Panc1 (cell line): ENCODE measurements at places on chromosomes 7 and 10.

GRCh38 chr7:75599244-75599781 is 107.2 kb downstream of the SPDYE5 start:
- H3K4me1 ChIP-seq, result peaks cover 16% of the 10 kb centered on the region
- H3K27ac ChIP-seq, result no peak overlapping the region
- H3K4me3 ChIP-seq, result no peak overlapping the region
- H3K36me3 ChIP-seq, result no peaks in the 10 kb centered on the region
- DNase-seq, result no peak

DNA sequence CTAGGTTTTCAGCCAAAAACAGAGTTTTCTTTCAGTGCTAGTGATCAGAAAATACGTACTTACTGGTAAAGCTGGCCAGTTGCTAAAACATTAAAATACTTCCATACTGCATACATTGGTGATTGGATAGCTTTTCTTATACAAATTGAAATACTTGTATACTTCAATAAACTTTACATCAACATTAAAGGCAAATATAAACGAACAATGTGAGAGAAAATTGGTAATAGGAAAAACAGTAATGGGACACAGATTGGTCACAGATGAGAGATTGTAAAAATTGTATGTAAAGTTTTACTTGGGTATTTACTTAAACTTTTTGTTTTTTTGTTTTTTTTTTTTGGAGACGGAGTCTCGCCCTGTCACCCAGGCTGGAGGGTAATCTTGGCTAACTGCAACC is 391.7 kb downstream of the TFEC start:
- no peaks in the 10 kb centered on the region for H3K4me1 ChIP-seq
- H3K27ac ChIP-seq, result no peak overlapping the region
- H3K4me3 ChIP-seq, result no peak overlapping the region
- no peaks in the 10 kb centered on the region; the same call in 1 of the 2 replicates for H3K27me3 ChIP-seq
- H3K36me3 ChIP-seq, result no peaks in the 10 kb centered on the region; the same call in 1 of the 2 replicates

GRCh38 chr10:59234194-59234593 is 57.8 kb downstream of the PHYHIPL start:
- no peak for DNase-seq
- H3K27ac ChIP-seq, result no peak overlapping the region
- H3K4me1 ChIP-seq, result no peaks in the 10 kb centered on the region
- no peak overlapping the region for H3K4me3 ChIP-seq

DNA sequence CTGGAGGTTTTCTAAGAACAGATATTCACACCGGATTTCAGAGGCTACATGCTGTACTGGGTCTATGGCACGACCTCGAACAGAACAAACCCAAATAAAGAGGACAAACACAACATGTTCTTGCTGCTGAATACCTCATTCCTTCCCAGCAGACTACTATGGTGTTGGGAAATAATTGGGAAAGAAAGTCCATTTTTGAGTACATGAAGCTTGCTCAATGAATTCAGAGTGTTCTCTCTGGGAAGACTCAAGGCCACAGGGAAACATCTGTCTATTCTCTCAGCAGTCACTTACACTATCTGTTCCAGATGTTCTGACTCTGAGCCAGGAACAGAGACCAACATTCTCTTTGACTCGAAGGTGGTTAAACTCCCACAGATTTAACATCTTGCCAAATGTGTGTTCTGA is 30.9 kb downstream of the LAMB1 start:
- H3K27me3 ChIP-seq, result no peaks in the 10 kb centered on the region
- no peak overlapping the region for H3K4me3 ChIP-seq
- no peak for DNase-seq
- no peaks in the 10 kb centered on the region; the same call in 1 of the 2 replicates for H3K4me1 ChIP-seq
